Amniotic stem cell (primary cell): ENCODE measurements at places on chromosomes 16 and 17.

GRCh38 chr16:13835935-13836730, 83.8 kb upstream of the ERCC4 start:
- DNase-seq: no peak

GRCh38 chr16:10339777-10340732, 45.8 kb upstream of the ATF7IP2 start:
- no peak for DNase-seq

DNA sequence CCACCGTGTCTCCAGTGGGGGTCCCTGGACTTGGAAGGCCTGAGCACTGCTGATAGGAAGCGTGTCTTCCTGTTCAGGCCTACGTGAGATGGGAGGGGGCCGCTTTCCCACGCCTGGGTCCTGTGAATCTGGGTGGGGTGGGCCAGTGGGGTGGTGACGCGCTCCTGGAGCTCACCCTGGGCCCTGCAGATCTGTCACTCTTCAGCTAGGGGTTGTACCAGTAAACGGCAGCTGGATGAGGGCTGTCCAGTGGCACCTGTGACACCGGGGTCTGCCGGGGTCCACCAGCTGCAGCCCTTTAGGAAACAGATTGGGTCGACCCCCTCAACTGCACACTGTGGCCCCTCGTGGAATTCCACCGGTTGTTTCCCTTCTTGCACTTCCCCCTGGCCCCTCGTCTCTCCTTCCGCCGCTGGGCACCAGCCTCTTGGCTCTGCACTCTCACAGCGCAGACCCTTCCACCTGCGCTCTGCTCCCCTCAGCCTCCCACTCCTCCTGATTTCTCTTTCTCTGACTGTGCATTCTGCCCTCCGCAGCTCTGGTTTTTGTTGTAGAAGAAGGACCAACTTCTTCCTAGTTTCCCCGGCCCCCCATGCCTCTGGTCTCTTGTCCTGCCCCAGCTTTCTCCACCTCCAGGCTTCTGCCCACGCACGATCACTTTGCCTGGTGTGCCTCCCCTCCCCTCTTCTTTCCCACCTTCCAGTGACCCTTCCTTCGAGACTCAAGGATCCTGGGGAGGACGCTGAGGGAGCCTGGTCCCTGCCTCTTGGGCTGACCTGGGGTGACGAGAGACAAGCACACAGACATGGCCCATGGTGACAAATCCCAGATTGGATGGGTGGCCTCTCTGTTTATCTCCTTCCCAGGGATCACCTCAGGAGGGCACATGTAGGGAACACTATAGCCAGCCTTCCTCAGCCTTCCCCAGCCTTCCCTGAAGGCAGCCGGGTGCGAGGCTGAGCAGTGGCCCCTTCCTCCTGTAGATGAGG, 4.8 kb downstream of the MRC2 start:
- DNase-seq: no peak

GRCh38 chr16:1349351-1349750, 2.3 kb downstream of the TSR3 start:
- DNase-seq: no peak

DNA sequence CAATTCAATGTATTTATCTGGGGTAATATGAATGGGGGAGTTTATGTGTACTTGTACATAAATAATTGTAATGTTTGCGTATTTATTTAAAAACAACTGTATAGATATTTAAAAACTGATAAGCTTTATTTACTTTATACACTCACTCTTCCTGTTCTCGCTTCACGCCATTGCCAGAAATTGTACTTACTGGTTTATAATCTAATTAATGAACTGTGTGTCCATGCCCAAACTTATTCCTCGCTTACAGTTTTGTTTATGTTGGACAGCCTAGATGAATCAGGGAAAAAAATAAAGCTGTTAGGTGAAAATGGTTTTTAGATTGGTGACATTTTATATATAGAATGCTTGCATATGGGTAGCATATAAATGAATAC, 30.8 kb downstream of the AATF start:
- DNase-seq: no peak

DNA sequence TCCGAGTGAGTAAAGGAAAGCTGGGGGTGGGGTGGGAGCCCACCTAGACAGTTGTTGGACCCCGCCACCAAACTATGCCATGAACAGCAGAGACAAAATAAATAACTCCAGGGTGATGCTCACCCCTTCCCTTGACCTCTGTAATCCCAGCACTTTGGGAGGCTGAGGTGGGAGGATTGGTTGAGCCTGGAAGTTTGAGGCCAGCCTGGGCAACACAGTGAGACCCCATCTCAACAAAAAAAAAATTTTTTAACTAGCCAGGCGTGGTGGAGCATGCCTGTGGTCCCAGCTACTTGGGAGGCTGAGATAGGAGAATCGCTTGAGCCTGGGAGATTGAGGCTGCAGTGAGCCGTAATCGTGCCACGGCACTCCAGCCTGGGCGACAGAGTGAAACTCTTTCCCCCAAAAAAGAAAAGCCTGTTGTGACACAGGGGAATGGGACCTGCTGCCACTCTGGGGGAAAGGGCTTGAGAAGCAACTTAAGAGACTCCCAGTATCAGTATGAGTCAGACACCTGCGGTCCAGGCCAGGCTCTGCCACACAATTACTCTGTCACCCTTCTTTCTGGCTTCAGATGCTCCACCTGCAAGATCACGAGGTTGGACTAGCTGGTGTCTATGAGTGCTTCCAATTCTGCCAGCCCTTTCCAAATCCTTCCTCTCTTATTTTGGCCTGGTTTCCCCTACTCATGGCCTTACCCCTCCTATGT, 5.0 kb downstream of the SGCA start:
- DNase-seq: no peak

DNA sequence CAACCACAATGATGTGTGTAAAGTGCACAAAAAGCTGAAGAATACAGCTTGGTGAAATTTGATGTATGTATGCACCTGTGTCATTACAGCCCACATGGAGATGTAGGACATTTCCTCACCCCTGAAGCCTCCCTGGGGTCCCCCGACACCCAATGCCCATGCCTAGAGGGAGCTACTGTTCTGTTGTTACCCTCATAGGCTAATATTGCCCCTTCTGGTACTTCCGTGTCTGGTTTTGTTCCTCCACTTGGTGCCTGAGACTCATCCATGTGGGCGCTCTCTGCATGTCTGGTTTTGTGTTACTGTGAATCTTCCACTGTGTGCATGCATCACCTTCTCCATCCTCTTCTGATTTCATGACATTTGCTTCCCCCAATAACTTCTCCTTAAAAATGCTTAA, 18.6 kb downstream of the TNFRSF13B start:
- DNase-seq: no peak

- DNase-seq: no peak
Observed at GRCh38 chr16:29729116-29729521, 16.7 kb downstream of the C16orf54 start.

- DNase-seq: no peak
Observed at GRCh38 chr16:10862438-10862837, 14.6 kb upstream of the CIITA start.

GRCh38 chr17:41667280-41668041, 21.2 kb upstream of the EIF1 start:
- DNase-seq: no peak

GRCh38 chr17:16189791-16190348, 25.5 kb downstream of the NCOR1 start:
- no peak for DNase-seq

DNA sequence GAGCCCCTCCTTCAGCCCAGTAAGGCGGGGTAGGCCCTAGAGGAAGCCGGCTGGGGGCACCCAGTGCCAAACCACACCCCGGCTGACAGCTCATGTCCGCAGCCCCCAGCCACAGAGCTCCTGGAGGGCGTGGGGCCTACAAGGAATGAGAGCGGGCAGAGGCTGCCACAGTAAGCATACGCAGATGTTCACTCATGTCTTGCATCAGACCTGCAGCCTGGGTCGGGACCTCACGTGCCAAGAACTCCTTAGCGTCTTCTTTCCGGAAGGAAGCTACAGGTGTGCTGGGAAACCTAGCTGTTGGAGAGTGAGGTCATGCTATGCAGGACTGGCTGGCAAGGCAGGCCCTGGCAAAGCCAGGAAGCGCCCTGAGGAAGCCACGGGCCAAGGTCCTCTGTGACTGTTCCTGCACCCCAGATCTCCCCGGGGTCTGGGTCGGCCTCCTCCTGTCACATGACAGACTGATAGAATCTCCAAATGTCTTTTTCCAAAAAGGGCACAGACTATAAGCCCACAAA, 1.6 kb downstream of the ZNF598 start:
- no peak for DNase-seq

DNA sequence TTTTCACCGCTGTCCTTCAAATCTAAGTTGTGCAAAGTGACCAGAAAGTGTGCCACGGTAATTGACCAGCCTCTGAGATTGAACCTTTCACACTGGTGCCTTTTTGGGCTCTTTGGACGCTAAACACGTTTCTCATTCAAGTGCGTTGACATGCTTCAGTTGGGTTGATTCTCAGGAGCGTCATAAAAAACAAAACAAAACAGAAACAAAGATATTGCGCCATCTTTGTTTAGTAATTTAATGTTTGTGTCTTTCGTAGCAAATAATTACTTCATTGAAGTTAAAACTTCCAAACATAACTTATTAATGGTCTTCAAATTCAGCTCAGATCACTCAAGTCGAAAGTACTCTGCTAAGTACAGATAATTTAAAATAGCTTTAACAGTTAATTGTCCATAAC, 80.2 kb downstream of the OR1D5 start:
- DNase-seq: no peak

GRCh38 chr17:63641692-63642448, 19.7 kb downstream of the MAP3K3 start:
- no peak for DNase-seq

- no peak for DNase-seq
Observed at GRCh38 chr16:19382887-19383816, 34.5 kb upstream of the TMC5 start.

DNA sequence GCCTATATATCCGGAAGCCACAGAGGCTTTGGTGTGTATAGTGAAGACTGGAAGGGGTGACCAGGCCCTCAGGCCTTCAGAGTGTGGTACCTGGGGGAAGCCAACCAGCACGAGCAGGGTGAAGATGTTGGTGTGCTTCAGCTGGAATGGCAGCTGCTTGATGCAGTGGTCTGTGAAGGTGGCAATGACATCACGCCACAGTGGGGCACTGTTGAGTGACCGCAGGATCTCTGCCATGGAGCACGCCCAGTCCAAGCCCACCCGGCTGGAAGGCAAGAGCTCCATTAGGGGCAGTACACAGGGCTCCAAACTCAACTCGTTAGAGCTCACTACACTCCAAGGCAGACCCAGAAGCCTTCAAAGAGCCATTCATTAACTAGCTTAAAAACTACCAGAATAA, 68.5 kb upstream of the ATP2A3 start:
- no peak for DNase-seq

- no peak for DNase-seq
Observed at GRCh38 chr16:89742948-89743347, 21.6 kb downstream of the ZNF276 start.

GRCh38 chr16:15811481-15812400, 45.1 kb downstream of the MYH11 start:
- no peak for DNase-seq

DNA sequence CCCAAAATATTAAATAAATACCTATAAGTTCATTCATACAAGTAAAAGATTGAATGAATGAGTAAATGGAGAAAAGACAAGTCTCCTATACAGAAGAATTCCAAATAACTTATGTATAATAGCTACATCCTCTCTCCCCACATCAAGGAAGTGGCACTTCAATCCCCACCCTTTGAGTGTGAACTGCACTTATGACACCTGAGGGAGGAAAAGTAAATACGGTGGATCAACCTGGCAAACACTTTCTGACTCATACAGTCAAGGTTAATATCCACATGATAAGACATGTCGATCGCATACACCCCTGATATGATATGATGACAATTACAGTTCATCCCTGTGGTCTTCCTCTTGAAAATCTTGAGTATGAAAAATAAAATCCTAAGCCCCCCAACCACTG, 18.0 kb downstream of the SLFN12L start:
- no peak for DNase-seq

DNA sequence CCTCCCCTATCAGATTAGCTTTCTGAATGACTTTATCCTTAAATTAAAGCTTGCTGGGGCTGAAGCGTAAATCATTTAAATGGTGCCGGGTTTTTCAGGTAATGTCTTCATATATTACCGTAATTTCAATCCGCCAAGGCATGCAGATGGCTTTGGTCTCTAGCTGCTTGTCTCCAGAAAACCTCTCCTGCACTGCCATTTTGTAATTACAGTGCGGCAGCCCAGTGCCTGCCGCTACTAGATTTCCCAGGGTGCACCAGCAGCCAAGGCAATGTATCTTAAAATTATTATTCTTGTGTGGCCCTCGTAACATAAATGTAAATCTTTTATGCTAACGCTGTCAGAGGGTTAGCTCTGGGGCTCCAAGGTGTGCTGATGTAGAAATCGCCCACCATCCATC, 208.5 kb downstream of the TMEM114 start:
- DNase-seq: no peak

- DNase-seq: no peak
Observed at GRCh38 chr16:3849751-3850543, 30.6 kb downstream of the CREBBP start.

DNA sequence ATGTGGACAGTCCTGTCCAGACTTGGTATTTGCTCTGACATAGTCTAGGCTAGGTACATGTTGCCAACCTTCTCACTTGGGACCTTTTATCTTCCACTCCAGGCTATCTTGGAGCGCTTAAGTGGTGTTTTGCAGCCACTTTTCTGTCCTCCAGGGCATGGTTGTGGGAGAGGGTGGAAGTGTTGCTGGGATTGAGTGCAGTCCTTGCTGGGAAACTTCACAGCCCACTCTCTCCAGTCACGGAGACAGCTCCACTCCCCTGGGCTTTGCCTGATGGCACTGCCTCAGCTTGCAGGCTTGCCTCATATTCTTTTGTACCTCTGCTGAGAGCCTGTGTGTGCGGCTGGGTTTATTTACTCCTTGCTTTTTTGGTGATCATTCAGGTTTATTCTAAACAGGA, 17.4 kb downstream of the RPA1 start:
- no peak for DNase-seq

DNA sequence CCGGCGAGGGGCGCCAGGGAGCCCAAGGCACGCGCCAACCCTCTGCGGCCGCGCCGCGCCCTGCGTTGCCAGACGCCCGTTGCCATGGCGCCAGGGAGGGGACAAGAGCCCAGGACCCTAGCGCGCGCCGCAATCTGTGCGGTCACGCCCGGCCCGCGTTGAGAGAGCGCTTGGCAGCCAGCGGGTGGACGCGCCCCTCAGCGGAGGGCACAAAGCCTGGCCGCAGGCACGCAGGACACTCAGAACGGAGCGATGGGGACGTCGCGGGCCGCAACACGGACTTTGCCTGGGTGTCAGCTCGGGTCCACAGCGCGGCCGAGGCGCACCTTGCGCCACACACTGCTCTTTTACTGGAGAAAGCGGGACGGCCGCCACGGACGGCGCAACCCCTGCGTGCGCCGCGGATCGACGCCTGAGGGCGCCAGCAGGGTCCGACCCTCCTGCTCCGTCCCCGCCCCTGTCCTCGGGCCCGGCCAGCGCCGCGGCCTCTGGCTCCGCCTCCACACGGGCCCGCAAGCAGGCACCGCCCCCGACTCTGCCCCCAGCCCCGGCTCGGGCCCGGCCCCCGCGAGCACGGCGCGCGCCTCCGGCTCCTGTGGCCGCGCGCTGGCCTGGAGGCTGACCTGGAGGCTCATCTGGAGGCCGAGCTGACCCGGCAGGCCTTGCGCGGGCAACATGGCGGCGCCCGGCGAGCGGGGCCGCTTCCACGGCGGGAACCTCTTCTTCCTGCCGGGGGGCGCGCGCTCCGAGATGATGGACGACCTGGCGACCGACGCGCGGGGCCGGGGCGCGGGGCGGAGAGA, at the start of gene GFER:
Gene GFER, plus strand, starts transcription at position 650 of the 803 bp plus-strand sequence. Its CDS starts 26 bp downstream, at position 676.
- DNase-seq: peak; percentile 79

GRCh38 chr16:11430601-11431317, 85.5 kb downstream of the RMI2 start:
- no peak for DNase-seq
